Activated CD4-positive, alpha-beta T cell treated with anti-CD3 and anti-CD28 coated beads, Interleukin-2, amount 50 U/mL, for 24 hours (primary cell): ENCODE measurements at places on chromosomes 1 and 21.

GRCh38 chr1:91697861-91698260 is 188.1 kb downstream of the TGFBR3 start:
- no peak for DNase-seq

- DNase-seq = no peak
These were observed 19.2 kb downstream of the SYNC start for GRCh38 chr1:32683397-32683796.

GRCh38 chr21:33067457-33067856 is 2.5 kb upstream of the OLIG1 start:
- no peak for DNase-seq

DNA sequence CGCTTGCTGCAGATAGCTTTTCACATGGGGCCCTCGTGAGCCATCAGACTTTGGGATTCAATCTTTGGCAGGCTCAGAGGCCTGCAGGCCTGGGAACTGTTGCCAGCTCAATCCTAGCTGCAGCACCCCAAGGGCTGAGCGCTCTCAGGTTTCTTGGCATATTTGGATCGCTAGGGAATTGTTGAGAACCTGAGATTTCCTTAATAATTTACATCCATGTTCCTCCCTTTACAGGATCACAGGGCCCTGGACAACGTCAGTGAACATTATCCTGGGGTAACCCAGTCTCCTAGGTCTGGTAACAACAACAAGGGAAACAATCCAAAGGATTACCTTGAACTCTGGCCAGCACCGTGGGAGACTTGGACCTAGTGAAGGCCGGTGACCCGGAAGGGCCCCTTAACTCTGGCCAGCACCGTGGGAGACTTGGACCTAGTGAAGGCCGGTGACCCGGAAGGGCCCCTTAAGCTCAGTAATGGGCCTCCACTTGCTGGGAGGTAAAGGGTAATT is 49.3 kb upstream of the NEK2 start:
- no peak for DNase-seq

DNA sequence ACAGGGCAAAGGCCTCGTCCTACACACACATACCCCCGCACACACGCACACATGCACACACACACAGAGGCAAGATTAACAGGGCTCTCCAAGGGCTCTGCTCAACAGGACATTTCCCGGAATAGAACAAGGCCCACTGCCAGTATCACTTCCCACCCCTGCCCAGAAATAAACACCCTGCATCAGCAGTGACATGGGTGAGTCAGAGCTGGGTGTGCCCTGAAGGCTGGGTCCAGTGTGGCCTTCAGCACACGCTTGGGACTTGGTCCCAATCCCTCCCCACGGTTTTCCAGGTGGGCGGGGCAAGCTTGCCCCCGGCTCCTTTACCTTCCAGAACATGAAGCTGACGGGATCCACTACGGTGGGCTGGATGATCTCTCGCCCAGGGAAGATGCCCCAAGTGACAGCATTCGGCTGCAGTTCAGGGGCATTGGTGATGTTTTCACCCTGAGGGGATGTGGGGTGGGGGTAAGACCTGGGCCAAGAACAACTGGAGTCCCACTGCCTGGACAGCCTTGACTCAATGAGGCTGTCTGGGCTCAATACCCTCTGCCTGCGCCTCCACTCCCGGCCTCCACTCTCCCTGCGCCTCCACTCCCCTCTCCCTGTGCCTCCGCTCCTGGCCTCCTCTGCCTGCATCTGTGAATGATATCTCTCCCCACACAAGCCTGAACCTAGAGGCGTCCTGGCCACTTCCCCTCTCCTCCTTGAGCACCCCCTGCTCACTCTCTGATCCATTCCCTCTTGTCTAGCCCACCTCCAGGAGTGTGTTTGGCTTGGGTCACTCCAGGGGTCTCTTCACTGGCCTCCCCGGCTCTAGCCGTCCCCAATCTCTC is 14.7 kb downstream of the MTHFR start:
- no peak for DNase-seq

DNA sequence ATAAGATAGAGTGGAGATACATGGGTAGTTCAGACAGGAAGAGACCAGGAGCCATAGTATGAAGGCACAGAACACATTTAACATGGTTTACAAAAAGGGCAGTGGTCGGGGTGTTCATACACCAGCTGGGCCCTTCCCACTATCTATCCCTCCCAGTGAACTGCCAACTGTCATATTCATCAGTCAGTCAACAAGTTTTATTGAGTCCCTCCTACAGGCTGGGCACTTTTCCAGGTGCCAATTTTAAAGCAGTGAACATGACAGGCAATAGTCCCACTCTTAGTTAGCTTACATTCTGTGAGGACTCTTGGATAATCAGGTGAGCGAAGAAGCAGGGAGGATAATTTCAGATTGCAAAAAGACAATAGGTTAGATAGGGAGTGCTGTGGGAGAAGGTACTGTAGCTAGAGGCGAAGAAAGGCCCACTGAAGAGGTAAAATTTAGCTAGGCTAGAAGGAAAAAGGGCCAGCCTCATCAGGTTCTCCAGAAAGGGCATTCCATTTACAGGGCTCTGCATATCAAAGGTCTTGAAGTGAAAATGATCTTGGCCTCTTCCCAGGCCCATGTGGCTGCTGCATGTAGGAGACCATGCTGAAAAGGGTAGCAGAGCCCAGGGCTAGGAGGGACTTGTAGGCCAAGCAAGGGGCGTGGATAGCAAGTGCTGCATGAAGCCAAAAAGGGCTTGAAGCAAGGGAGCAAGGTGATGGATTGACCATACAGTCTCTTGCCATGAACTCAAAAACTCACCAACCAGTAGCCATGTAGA is 274.7 kb upstream of the SNX7 start:
- DNase-seq = no peak

- DNase-seq = no peak
These were observed 71.2 kb downstream of the VWA5B1 start for GRCh38 chr1:20361805-20362381.
